ENCODE measurements at places on chromosomes 1 and 21.

DNA sequence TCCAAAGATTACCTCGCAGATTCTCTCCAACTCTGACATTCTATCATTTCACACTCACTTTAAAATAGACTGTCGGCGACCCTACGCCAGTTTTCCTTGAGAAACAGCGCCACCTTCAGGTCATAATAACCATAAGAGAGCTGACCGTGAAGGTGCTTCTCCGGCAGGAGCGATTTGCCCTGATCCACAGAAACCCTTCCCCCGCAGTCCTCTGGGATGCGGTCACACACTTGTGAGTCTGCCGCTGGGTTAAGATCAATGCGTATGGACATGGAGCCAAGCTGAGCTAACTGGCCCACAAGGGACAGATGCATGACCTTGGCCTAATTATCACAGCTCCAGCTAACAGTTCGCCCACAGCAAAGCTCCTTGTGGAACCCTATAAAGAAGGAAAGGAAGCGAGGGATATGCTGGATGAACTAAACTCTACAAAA is 32.8 kb upstream of the IFNAR2 start:
- peak; percentile 57 for DNase-seq

DNA sequence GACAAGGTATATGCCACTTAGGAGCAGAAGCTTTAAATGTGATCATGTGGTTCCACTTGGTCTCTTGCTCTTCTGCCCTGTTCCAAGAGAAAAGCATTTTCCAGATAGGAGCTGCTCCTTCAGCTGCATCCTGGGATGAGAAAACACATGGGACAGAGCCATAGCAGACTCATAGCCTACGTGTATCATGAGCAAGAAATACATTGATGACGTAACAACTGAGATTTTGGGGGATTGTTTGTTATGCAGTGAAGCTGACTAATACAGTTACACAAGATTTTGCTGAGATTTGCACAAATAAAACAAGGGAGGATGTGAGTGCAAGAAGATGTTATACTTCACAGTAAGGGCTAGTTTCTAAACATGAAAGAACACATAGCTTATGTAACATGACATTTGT is 36.0 kb upstream of the IRF2BP2 start:
- no peak for DNase-seq

DNA sequence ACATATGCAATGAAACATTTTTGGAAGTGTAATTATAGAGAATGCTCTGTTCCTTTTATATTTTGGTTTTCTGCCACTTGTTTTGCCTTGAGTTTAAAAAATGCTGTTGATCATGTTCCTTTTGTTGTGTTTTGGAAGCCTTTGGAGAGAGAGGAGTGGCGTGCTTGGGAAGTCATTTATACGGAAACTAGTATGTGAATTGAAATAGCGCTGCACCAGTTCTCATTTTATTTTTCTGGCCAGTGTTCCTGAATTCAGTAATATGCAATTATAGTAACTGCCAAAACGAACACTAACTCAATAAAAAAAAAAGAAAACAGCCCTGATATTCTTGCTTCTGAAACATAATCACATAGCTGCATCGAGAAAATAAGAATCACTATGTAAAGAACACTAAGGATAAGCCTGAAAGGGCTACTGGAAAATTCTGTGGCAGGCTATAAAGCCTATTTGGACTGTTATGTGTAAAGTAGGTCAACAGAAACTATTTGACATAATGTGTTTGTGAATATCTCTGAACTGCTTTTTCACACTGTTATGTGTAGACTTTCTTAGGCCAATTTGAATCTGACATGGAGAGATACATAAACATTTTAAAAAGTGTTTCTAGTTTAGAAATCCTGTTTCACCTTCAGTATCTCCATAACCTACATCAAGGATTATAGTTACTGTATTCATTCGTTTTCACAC is 742.0 kb downstream of the KCNT2 start:
- DNase-seq, result no peak

DNA sequence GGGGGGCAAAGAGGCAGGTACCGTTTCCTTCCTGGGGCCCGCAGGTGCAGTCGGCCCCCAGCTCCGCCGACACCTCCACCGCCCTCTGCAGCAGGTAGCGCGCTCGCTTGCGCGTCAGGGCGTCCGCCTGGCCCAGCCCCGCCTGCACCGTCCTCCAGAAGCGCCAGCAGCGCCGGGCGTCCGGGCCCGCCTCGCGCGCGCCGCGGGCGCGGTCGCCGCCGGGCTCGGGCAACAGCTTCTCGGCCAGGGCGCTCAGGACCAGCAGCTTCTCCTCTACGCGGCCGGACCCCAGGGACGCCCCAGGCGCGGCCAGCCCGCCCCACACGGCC is 863 bp downstream of the TARBP1 start:
- DNase-seq, result no peak

GRCh38 chr21:42079939-42080787 is 9.0 kb downstream of the UMODL1 start:
- peak; percentile 81 for DNase-seq

DNA sequence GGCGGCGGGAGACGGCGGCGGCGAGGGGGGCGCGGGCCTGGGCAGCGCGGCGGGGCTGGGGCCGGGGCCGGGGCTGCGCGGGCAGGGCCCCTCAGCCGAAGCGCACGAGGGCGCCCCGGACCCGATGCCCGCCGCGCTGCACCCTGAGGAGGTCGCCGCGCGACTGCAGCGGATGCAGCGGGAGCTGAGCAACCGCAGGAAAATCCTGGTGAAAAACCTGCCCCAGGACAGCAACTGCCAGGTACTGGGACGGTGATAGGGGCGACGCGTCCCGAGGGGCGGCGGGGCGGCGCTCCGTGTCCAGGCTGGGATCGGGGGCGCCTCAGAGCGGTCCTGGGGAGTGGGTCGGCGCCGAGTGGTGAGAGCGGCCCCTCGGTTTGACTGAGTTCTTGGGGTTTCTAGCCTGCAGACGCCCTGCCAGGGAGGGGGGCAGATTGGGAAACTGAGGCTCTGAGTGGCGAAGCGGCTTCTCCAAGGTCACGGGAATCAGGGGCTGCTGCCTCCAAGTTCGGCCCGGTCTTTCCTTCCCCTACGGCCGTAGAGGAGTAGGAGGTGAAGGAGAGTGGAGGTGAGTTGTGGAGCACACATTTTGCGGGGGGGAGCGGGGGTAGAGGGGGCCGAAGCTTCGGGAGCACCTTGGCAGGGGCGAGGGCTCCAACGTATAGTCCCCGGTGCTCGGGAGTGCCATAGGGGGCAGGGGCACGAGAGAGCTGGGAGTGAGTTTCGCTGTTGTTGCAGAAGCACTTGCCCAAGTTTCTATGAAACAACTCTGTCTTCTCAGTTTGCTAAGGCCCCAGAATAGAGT is 508 bp downstream of the RAVER2 start:
- peak; percentile 22 for DNase-seq

DNA sequence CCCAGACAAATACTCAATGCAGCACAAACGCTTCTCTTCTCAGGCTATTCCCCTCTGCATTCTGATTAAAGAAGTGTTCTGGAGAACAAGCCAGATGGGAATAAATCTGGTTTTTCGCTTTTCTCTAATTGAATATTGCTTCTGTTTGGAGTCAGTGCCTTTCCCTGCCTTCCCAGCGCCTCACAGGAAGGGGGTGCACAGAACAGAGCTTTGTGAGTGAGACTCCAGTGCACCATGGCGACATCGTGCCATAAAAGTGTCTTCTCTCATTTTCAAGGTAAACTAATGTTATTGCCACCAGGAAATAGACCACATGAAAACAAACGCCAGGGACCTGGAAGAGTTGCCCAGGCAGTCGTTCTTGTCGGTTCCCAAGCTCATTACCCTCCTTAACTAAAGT is 43.6 kb upstream of the SLC45A1 start:
- no peak for DNase-seq

- no peak for DNase-seq
Measured at GRCh38 chr21:18986197-18986596, 582.6 kb upstream of the TMPRSS15 start.

DNA sequence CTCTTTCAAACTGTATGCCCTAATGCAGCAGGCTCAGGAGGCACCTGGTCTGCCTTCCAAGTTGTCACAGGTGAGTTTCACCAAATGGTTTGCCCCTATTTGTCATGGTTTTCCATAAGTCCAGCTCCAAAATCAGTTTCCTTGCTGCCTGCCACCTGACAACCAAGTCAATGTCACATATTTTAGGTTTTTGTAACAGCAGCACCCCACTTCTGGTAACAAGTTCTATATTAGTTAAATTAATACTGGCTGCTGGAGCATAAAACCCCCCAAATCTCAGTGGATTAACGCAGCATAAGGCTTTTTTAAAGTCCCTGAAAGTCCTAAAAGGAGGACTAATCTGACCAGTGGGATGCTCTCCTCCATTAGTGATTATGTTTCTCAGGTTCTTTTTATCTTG is 200.7 kb downstream of the RRAGC start:
- DNase-seq, result no peak

DNA sequence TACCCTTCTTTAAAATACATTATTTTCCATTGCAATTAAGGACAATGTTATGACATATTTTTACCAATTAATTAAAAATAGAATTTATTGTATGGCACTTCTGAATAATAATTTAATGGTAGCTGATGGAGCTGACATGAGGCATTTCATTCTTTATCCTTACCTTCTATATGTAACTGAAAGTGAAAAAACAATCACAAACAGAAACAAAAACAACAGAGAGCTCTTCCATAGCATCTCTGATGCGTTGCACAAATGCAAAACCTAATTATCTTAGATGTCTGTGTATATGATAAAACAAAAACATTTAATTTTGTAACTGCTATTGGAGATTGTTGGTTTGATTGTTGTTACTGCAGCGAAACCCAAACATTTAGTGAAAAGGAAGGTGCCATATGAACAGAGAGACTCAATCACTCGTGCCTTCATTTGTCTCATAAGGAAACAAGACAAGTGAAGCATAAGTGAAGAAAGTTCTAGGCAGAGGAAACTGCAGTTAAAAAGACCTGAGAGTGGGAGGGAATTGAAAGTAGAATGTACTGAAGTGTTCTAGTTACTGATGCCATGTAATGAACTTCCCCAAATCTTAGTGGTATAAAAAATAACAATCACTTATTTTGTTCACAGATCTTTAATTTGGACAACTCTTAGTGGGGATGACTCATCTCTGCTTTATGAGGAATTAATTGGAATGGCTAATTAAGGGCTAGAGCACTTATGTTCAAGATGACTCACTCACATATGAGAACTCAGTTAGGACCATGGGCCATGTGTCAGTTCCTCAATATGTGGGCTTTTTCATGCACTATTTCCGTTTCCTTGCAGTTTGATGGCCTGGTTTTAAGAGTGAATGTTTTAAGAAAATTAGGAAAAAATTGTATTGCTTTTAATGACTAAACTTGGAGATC is 245.0 kb upstream of the OLFM3 start:
- no peak for DNase-seq

DNA sequence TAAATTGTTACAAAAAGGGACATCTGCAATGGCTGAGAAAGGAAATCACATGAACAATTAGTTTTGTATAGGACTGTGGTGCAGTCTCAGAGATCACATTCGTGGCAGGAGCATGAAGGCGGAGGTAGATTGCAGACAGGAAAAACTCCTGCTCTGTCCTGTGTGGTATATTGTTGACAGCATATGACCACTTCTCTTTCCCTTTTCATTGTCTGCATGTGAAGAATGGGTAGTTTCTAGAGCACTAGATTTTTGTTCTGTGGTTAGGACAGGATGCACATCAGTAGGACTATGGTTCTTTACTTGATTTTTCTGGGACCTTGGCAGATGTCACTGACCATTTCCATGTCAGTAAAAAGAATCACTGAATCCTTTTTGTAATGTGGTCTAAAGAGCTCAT is 625.9 kb upstream of the PKN2 start:
- DNase-seq, result no peak

DNA sequence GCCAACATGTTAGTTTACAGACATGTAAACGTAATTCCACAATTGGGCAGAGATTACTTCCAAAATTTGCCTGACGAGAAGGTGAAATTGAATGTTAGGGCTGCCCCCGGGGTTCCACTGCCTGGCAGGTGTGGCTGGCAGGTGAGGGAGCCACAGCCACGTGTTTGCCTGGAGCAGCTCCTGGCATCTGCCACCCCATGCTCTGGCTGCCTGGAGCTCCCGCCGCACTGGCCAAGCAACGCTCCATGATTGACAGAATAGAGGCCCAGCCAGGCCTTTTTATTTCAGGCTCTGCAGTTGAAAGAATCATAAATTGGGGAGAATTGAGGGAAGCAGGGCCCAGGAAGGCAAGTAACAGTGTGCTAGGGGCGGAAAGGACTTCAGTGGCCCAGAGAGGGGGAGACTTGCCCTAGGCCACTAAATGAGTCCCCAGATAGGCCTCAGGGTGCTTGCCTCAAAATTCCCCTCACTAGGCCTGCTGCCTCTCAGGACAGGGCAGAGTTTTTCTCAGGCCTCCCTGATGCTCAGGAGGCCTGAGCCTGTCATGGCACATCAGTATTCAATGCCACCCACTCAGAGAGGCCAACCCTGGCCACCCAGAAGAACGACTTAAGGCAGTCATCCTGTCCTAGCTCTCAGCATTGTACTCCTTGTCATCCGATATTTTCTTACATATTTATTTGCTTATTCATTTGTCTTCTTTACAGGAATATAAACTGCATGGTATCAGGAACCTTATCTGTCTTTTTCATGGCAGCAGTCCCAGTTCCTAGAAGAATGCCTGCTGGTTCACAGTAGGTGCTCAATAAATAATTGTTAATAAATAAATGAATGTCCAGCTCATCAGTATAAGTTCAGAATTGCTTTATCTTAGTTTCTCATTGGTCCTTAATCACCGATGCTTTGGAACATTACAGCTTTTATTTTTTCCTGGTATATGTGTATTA is 16.6 kb upstream of the S1PR1 start:
- DNase-seq, result no peak

DNA sequence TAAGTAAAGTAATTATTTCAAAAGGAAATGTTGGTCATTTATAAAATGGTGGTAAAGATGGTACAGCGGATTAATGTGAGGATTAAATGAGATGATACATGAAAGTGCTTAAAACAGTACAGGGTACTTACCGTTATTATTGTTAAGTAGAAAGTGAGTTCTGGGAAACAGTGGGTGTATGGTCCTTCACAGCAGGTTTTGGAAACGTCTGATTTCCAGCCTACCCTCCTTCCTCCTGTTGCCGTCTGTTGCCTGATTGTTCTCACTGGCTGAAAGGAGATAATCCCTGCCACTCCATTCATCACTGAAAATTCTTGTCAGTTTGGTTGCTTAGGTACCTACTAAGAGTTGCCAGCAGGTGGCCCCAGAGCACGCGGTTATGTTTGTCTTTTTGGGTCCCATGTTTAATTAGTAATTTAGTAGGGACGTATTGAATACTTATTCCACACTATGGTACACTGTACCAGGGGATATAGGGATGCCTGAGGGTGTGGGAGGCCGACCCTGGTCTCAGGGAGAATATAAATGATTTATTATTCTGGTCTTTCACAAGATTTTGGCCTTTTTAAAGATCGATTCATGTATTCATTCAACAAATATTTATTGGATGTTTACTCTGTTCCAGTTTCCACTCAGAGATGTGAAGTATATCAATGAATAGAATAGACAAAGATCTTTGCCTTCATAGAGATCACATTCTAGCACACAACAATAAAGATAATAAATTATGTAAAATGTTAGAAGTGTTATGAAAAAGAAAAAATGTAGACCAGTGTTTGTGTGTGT is 30.8 kb upstream of the RPTN start:
- DNase-seq, result peak; percentile 51

GRCh38 chr1:176187001-176187400 is 20.1 kb downstream of the COP1 start:
- DNase-seq, result no peak

- DNase-seq, result no peak
Measured at GRCh38 chr1:6594977-6595740, 7.5 kb downstream of the KLHL21 start.
